ENCODE measurements at places on chromosomes 4 and X.

GRCh38 chr4:139965789-139966188, 188.2 kb downstream of the MAML3 start:
- peak; percentile 84 for DNase-seq

DNA sequence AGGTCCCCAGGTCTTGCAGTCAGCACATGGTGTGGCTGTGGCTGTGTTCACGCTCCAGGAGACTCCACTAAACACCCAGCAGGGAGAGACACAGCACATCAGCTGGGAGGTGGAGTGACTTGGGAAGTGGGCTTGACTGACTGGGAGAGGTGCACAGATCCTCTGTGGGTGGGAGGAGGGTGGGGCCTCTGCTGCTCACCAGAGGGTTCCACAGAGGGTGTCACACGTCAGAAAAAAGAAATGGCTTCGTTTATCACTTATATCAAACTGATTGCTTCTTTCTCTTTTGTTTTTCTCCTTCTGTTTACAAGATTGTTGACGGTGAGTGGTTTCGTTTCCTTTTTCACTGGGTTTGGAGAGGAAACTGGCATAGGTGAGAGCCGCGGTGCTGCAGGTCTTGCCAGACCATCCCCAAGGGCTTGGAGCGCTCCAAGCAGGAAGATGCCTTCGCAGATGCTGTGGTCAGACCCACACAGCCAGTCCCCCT, 24.8 kb upstream of the FAM193A start:
- DNase-seq: no peak

DNA sequence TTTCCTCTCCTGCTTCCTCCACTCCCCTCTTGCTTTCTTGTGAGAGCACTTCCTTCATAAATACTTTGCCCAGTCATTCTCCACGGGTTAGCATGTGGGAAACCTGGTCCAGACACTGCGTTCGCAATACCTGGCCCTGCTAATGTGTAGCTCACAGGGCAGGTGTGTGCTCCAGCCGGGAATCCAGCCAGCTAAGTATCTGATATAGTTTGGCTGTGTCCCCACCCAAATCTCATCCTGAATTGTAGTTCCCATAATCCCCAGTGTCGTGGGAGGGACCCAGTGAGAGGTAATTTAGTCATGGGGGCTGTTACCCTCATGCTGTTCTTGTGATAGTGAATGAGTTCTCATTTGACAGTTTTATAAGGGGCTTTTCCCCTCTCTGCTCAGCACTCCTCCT, 32.2 kb upstream of the STX18 start:
- no peak for DNase-seq

- DNase-seq: no peak
These were observed 65.4 kb downstream of the SPRY1 start for GRCh38 chr4:123462007-123462406.

- DNase-seq: peak; percentile 16
These were observed 25.9 kb downstream of the CFAP299 start for GRCh38 chr4:80361329-80361900.

DNA sequence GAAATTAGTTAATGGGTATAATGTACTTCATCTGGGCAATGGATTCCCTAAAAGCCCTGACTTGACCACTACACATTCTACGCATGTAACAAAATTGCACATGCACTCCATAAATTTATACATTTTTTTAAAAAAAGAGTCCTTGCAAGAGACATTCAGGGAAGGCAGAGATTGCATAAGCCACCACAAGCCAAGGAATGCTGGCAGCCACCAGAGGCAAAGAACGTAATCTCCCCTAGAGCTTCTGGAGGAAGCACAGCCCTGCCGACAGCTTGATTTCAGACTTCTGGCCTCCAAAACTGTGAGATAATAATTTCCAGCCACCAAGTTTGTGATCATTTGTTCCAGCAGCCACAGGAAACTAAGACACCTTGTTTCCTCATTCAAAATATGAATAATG, 185.6 kb upstream of the GALNT7 start:
- no peak for DNase-seq

GRCh38 chr4:10074767-10075105, 41.9 kb downstream of the WDR1 start:
- no peak for DNase-seq

DNA sequence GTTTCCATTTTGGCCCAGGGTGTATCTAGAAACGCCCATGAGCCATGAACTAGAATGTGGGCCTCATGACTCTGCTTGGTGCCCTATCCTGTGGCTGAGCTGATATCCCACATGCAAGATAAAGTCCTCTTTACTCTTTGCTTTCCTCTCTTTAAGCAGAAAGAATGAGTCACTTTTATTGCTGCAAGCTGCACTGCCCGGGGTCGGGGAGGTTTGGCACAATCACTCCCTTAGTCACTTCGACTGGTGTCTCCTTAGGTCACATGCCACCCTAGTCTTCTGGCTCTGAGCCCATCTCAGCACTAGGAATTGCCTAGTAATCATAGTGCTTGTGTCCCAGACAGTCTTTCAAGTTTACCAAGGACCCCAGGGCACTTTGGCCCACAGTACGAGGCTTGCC, 75.1 kb upstream of the CXorf66 start:
- no peak for DNase-seq

DNA sequence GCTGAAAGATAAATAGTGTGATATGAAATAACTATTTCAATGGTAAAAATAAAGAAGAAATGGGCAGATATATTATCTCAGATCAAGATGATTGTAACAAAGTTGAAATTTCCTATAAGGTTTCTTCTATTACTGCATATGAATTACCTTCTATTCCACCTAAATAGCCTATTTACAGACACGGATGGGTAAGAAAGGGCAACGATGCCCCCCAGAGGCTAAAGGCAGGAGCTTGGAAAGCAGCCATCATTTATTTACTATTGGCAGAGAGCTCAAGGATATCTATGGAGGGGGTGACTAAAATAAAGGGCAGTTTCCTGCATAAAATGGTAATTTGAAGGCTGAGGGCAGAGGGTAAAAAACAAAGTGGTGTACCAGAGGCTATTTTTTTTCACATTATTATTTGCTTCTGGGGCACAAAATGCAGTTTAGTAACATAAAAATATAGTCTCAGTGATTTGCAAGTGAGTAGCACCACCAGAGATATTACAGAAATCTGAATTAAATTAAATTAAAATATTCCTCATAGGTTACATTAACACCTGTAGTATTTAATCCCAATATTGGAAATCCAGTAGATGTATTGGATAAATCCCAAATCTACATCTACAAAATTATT, 123.1 kb downstream of the BTC start:
- DNase-seq: peak; percentile 13

DNA sequence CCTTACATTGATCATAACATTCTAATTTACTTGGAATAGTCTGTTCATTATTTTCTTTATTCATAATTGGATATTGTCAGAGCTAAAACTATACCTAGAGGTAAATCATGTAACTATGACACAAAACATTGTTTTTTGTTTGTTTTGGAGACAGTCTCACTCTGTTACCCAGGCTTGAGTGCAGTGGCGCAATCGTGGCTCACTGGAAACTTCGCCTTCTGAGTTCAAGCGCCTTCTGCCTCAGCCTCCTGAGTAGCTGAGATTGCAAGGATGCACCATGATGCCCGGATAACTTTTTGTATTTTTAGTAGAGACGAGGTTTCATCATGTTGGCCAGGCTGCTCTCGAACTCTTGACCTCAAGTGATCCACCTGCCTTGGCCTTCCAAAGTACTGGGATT, 265.2 kb downstream of the FBXO8 start:
- DNase-seq: no peak

DNA sequence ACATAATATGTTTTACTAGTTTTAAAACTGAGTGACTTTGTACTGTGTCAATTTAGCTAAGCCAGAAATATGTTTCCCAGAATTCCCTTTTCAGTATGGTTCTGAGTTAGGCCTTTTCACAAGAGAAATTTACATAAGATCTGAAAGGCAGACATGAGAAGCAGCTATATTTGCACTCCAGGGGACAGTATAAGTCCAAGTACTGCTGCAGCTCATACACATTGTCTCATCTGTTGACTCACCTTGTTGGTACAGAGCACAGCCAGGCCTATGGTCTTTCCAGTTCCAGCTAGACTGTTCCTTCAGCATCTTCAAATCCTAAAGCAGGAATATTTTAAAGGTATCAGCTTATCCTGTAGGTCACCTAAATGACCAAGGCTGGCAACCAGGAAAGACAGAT, 53.5 kb downstream of the BMP3 start:
- DNase-seq: peak; percentile 8

DNA sequence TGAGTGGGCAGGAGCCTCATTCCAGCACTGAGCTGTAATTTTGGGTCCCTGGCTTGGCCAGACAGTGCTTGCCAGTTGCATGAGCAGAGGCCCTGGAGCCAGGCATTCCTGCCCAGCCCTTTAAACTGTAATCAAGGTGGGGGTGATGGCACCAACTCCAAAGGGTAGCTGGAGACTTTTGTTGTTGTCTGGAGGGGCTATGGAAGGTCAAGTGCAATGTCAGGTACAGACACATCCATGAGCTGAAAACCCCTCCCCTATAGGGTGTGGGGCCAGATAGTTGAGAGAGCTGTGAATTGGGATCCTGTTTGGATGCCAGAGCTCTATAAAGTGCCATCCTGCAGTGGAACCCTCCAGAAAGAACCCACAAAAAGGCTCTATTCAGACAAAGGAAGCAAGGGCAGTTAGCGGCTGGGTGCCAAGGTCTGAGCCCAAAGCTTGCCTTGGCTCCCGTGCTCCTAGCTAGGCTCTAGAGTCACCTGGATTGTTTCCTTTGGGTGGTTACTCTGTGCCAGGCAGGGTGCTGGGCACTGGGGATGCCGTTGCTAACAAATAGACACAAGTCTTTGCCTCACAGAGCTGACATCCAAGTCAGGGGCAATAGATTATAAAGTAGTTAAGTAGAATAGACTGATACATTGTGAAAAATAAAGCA, 163.0 kb downstream of the EFNB1 start:
- DNase-seq: no peak

GRCh38 chr4:17112292-17112659, 213.8 kb upstream of the LDB2 start:
- DNase-seq: no peak

- peak; percentile 26 for DNase-seq
These were observed 787 bp upstream of the TMSB15A start for GRCh38 chrX:102517326-102517725.

GRCh38 chrX:150455215-150455608, 92.1 kb downstream of the MAMLD1 start:
- no peak for DNase-seq

- DNase-seq: peak; percentile 50
These were observed 46.0 kb upstream of the TMPRSS11F start for GRCh38 chr4:68175562-68176155.
